ENCODE measurements at places on chromosomes 12 and 14.
A peak's percentile ranks its signal among the peaks of the same experiment; 100 is the strongest.

GRCh38 chr12:94140556-94140955, 7.8 kb upstream of the PLXNC1 start:
- peak; percentile 64 for DNase-seq

GRCh38 chr12:9867531-9867930, 1.6 kb downstream of the CLEC2B start:
- no peak for DNase-seq

- DNase-seq = no peak
Observed at GRCh38 chr12:122862872-122863701, 27.8 kb downstream of the HIP1R start.

GRCh38 chr14:73634011-73634833, 10.6 kb upstream of the DNAL1 start:
- no peak for DNase-seq

DNA sequence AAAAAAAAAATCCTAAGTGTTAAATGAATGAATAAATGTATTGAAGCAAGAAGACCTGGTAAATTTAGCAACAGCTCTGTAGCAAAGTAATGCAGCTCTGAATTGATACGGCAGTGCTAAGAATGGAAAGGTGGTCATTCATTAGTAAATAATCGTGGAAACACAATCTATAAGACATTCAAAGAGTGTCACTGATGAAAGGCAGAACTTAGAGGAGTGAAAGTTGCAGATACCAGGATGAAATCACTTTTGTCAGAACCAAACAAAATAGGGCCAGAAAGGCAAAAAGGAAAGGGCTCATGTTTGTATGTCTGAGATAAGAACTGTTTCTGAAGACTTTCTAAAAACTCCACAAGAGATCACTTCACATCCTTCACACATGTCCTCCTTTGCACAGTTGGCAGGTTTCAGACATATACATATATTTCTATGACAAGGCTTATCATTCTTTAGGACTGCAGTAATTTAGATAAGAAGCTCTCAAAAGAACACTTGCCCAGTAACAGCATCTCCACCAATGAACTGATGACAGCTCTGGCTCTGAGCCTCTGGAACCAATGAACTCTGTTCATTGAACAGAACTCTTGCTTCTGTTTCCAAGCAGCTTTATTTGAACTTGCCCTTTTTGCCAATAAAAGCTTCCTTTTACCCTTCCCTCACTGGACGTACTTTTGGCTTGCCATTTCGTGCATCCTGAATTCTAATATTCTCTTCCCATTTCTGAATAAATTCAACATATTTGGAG, 4.2 kb upstream of the LRR1 start:
- no peak for DNase-seq

- no peak for DNase-seq
Observed at GRCh38 chr12:95674163-95674562, 116.4 kb downstream of the NTN4 start.

GRCh38 chr12:23834076-23834475, 115.4 kb downstream of the SOX5 start:
- DNase-seq = no peak

GRCh38 chr14:103523575-103523954, 935 bp upstream of the CKB start:
- DNase-seq = no peak

DNA sequence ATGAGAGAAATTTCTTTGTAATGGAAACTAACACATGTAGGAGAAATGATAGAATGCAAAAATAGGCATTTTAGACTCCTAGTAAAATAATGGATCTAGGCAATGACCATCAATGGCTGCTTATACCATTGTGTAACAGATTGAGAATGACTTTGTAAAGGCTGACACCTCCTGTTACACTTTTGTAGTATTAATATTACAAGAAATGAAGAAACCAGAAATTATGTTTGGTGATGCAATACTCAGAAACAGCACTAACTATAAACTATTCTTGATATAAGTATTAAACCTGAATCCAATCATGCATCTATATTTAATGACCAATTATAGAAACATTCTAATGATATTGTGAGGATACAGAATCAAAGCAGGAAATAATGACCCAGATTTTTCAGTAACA, 108.5 kb upstream of the CNTN1 start:
- no peak for DNase-seq

- DNase-seq = no peak
Observed at GRCh38 chr14:96102081-96102856, 63.1 kb downstream of the C14orf132 start.

- no peak for DNase-seq
Observed at GRCh38 chr14:100696008-100696407, 30.7 kb upstream of the DLK1 start.

DNA sequence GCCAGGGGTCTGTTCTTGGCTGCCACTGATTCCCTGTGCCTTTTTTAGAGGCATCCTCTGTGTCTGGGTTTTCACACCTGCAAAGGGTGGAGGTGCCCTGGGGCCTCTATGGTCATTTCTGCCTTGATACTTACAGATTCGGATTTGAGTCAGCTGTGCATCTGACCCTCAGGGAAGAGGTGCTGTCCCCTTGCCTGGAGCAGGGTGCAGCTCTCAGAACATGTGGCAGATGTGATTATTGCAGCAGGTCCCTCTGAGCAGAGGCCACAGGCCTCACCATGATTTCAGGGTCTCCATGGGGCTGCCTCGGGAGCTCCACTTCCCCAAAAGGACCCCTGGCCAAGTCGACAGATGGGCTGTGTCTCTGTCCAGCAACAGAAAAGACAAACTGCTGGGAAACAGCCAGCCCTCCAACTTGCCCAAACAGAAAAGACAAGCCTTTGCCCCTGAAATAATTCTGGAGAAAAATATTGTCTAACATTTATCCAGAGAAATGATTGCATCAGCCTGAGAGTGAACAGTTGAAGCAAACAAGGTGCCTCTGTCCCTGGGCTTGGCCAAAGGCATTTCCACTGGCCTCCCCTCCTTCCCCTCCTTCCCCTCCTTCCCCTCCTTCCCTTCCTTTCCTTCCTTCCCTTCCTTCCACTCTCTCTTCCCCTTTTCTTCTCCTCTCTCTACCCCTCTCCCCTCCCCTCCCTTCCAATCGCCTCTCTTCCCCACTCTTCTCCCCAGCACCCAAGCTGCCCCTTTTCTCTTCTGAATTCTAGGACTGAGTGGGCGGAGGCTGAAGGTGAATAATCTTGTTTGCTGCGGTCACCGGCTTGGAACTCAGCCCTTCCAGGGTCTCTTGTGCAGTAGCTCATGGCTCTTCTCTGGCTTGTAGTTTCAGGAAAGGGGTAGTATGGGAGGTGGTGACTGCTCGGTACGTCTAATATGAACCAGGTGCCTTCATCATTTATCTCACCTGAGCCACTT, 676 bp downstream of the SERPINA3 start:
- DNase-seq = no peak

DNA sequence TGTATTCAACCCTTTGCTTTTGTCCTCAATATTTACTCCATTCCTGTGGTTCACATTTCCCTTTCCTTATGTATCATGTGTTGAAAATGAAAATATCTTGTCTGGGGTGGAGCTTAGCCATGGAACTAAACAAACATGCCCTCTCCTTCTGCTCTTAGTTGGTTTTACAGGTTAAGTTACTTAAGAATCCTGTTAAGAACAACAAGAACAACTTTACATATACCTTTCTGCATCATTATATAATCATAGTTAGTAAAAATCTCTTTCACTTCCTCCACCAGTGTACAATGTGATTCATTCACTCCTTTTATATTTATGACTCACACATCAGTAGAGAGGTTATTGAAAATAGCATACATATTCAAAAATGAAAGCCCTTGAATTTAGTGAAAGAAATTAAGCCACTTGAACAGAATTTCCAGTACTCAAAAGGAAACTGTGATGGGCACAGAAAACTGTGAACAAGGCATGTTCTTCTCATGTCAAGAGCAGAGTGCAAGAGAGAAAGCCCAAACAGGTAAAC, 307.7 kb downstream of the CCDC91 start:
- DNase-seq = no peak

GRCh38 chr12:9367201-9367600, 159.0 kb upstream of the PZP start:
- DNase-seq = no peak

- no peak for DNase-seq
Observed at GRCh38 chr12:75632442-75632841, 121.0 kb upstream of the KRR1 start.

DNA sequence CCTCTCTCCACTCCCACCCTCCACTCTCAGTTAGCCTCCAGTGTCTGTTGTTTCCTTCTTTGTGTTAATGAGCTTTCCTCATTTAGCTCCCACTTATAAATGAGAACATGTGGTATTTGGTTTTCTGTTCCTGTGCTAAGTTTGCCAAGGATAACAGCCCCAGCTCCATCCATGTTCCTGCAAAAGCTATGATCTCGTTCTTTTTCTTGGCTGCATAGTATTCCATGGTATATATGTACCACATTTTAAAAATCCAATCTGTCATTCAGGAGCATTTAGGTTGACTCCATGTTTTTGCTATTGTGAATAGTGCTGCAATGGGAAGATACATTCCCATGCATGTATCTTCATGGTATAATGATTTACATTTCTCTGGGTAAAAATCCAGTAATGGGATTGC, 2.8 kb upstream of the WASHC4 start:
- no peak for DNase-seq

DNA sequence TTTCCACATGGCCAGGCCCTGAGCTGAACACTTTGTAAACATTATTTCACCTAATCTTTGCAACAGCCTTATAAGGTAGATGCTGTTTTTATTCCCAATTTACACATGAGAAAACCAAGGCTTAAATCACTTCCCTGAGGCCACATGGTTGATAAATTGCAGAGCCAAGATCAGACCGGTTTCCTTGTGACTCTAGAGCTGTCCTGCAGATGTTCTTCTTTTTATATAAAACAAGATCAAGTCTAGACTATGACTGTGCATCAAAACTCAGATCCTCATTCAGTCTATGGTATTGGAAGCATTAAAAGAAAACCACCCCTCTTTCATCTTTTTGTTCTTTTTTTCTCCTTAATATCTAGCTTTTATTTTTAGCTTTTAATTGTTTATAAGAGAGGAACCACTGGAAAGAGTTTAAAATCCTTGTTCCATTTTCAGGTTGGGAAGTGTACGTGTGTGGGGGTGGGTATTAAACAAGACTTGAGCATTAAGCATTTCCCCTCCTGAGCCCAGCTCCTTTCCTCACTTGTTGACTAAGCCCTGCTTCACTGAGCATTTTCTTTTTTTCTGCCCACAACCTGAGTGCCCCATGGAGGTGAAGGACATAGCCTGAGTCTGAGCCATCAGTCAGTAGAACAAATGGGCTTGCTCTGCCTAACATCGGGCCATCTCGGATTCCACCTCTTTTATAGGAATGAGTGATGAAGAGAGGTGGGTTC, 45.4 kb downstream of the GPATCH2L start:
- no peak for DNase-seq

DNA sequence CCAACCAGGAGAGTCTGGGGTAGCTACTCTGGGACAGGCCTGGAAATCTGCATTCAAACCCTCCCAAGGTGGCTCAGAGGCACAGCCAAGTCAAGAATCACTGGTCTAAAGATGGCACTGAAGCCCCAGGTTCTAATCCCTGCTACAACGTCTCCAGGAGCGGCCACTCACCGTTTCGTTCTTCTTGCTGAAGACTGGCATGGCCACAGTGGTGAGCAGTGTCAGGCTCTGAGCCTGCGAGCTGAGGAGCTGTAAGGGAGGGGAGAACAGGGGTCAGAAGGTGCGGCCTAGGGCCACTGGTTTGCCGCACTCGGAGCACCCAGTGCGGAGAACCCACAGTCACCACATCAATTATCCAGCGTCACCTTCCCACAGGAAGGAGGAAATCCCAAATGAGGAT, 38.8 kb downstream of the CACNA2D4 start:
- no peak for DNase-seq

- no peak for DNase-seq
Observed at GRCh38 chr12:83826112-83826511, 1086.5 kb downstream of the SLC6A15 start.

- no peak for DNase-seq
Observed at GRCh38 chr12:93819050-93819491, 141.9 kb downstream of the CRADD start.

DNA sequence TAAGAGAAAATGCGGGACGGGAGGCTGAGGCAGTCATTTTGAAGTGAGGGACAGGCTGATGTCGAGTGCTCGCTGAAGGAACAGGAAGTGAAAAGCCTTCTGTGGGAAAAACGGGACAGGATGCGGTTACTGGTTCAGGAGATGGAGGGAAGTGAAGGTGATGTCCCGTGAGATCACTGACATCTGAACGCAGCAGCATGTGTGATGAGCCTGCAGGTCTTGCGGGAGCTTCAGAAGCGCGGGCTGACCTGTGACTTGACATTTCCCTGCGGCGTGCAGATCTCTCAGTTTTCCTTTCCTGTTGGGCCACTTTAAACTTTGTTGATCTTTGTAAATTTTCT, 77.8 kb downstream of the DDX51 start:
- no peak for DNase-seq

- DNase-seq = no peak
Observed at GRCh38 chr14:78902010-78902623, 731.9 kb downstream of the NRXN3 start.

- DNase-seq = no peak
Observed at GRCh38 chr14:87623616-87624015, 369.4 kb downstream of the GALC start.

GRCh38 chr14:46323404-46323762, 328.2 kb downstream of the RPL10L start:
- DNase-seq = no peak

GRCh38 chr14:99168330-99168729, 103.7 kb downstream of the BCL11B start:
- no peak for DNase-seq

GRCh38 chr12:82800185-82800584, 113.5 kb downstream of the TMTC2 start:
- DNase-seq = no peak

- no peak for DNase-seq
Observed at GRCh38 chr14:71651228-71651627, 281.0 kb upstream of the RGS6 start.

DNA sequence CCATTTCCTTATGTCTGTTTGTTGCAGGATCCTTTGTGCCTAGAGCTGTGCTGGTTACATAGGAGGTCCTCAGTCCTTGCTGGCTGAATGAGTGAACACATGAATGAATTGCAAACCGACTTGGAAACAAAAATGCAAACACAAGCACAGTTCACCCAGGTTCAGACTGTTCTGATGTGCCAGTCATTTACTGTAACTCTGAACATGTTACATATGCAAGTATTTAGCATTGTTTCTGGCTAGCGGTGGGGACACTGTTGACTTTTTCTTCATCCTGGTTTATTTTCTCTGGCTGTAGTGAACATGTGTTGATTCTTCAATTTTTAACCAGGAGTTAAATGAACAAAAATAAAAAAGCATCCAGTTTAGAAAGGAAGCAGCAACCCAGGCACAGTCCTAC, 33.4 kb downstream of the TSPAN9 start:
- DNase-seq = no peak

- peak; percentile 84 for DNase-seq
Observed at GRCh38 chr14:103091041-103091882, 3.3 kb upstream of the EXOC3L4 start.

DNA sequence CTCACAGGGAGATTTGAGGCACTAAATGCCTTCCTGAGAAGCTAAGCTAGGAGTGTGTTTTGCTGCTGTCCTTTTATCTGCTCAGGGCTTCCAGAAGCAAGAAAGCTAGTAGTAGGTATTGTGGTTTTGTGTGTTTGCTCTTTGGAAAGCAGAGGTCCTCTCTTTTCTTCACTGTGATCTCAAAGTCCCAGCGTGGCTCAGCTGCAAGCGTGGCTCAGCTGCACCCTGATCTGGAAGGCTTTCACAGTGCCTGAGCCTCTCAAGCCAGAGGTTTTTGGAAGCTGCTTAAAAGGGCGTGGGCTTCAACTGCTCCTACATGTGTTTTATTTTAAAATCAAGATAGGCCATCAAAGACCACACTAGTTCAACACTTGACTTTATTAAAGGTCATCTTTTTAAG, 337.4 kb upstream of the RGS6 start:
- no peak for DNase-seq

Data from activated naive CD4-positive, alpha-beta T cell treated with anti-CD3 and anti-CD28 coated beads, Interleukin-2, amount 50 U/mL, for 16 hours (primary cell).